ENCODE measurements at places on chromosomes 7 and 10.

GRCh38 chr10:52359441-52359840, 45.4 kb downstream of the DKK1 start:
- DNase-seq: no peak

GRCh38 chr10:18164093-18164492, 23.9 kb downstream of the CACNB2 start:
- no peak for DNase-seq

DNA sequence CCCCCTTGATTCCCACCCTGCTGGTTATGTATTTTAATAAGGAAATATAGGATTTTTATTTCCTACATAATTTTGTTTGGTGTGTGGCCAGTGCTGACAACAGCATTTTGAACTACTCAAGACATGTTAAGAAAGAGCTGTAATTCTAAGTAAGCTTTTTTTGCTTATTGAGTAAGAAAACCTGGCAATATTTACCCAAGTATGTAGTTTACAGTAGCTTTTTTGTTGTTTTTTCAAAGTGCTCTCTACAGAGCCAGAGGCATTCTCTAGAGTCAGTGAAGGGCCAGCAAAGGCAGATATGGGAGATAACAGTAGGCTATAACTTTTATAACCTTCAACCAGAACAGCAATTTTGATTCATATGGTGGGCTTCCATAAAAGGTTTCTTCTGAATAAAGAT, 63.2 kb upstream of the TMEM168 start:
- no peak for DNase-seq

DNA sequence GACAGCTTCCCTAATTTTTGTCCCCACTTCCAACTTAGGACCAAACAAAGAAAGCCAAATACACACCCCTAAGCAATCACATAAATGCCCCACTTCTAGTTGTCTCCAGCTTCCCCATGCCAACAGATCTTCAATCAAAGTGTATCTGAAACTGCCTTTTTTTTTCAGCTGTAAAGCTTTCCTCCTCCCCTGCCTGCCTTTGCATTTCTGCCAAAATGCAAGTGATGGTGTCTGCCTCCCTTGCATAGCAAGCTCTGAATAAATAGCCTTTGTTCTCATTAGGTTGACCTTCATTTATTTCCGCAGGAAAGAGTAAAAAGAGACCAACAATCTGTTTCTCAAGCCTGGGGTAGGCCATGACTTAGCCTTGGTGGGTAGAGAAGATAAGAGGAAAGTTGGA, 459.4 kb downstream of the GPAM start:
- DNase-seq: no peak

- no peak for DNase-seq
Measured at GRCh38 chr10:89296220-89296648, 5.6 kb upstream of the IFIT2 start.

DNA sequence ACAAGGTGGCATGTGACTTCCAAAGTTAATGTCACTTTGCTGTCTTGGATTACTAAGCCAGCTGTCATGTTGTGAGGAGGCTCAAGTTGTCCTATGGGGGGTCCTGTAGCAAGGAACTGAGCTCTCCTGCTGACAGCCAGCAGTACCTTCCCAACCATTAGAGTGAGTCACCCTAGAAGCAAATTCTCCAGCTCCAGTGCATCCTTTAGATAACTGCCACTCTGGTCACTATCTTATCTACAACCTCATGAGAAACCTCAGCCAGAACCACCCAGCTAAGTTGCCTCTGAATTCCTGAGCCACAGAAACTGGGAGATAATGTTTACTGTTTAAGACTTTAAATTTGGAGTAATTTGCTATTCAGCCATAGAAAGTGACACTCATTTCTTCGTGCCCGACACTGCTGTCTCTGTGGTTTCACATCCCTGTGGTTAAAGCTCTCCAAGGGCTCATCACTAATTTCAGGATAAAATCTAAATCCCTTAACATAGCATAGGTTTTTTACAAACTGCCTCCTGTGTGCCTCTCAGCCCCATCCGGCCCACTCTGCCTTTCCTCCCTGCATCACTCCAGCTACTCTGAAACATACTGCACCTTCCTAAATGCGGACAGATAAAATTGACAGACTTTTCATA, 83.5 kb downstream of the PRR15 start:
- DNase-seq: no peak

GRCh38 chr7:82289152-82289535, 154.4 kb downstream of the CACNA2D1 start:
- no peak for DNase-seq

- DNase-seq: no peak
Measured at GRCh38 chr7:14717169-14717568, 185.4 kb downstream of the DGKB start.

DNA sequence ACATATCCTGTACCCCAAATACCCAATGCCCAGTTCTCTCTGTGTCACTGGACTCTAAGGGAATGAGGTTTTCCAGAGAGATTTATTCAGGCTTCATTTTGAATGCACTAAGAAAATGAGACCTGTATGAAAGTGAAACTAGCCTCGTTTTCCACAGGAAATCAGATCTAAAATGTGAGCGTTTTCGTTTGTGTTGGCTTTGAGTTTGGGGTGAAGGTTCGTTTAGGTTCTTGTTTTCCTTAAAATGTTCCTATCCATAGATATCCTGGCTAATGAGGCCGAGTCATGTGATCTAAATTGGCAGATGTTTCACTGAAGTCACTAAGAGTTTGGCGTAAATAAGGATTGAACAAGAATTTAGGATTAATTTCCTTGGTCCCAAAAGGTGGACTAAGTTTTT, 90.9 kb upstream of the BMPER start:
- no peak for DNase-seq
